Epithelial cell of umbilical artery (primary cell): ENCODE measurements at places on chromosomes 12 and 14. TPM values are rescaled to one million over a fixed set of nuclear protein-coding genes. Genes with fewer than 3 reads are reported as not detected.

Gene PRORP
- 25.3 and 41.6 TPM in 2 replicates for total RNA-seq

Gene PARPBP
- total RNA-seq = 14.9 and 23.4 TPM in 2 replicates

Gene ESR2
- total RNA-seq = 0.30 TPM in 1 of 2 replicates, not detected in the other

Gene FMNL3
- 69.2 and 72.0 TPM in 2 replicates for total RNA-seq

Gene ETNK1
- total RNA-seq = 26.6 and 42.1 TPM in 2 replicates

Gene ARPC3
- 336 and 529 TPM in 2 replicates for total RNA-seq

Gene GLI1
- total RNA-seq = not detected in 2 replicates

Gene CD27
- not detected in 2 replicates for total RNA-seq

Gene SLC25A47
- total RNA-seq = not detected in 2 replicates

Gene SLC35E3
- total RNA-seq = 1.4 and 4.5 TPM in 2 replicates

Gene TMPRSS12
- total RNA-seq = not detected in 2 replicates

Gene PMEL
- 0.65 and 1.8 TPM in 2 replicates for total RNA-seq

Gene DHRS2
- not detected in 2 replicates for total RNA-seq

Gene FAM222A
- total RNA-seq = 0.15 and 0.32 TPM in 2 replicates

Gene FGF23
- total RNA-seq = not detected in 2 replicates

Gene NANOG
- not detected in 2 replicates for total RNA-seq

Gene PAX9
- not detected in 2 replicates for total RNA-seq

Gene ATN1
- 9.1 and 16.6 TPM in 2 replicates for total RNA-seq

Gene NEUROD4
- total RNA-seq = not detected in 2 replicates

Gene WDR89
- total RNA-seq = 13.3 and 25.5 TPM in 2 replicates

Gene MMAB
- total RNA-seq = 40.6 and 49.2 TPM in 2 replicates

Gene KRT79
- under 0.01 TPM in 1 of 2 replicates, not detected in the other for total RNA-seq

Gene AMN
- 0.32 TPM in 1 of 2 replicates, not detected in the other for total RNA-seq

Gene HOXC13
- total RNA-seq = not detected in 2 replicates

Gene CELA1
- not detected in 2 replicates for total RNA-seq

Gene SLCO1B3
- not detected in 2 replicates for total RNA-seq
